Lung (tissue), 17 donors: ENCODE measurements at places on chromosomes 3 and 15.
A peak's percentile ranks its signal among the peaks of the same experiment; 100 is the strongest.

GRCh38 chr3:187909866-187910265 lies 164.6 kb upstream of the BCL6 start:
- no peaks in the 10 kb centered on the region for H3K4me1 ChIP-seq
- no peaks in the 10 kb centered on the region for H3K36me3 ChIP-seq
- H3K27ac ChIP-seq = no peak overlapping the region
- no peak overlapping the region for H3K4me3 ChIP-seq

- H3K27me3 ChIP-seq = no peaks in the 10 kb centered on the region
- H3K4me1 ChIP-seq = no peaks in the 10 kb centered on the region
- H3K27ac ChIP-seq = no peak overlapping the region
- no peak overlapping the region for H3K4me3 ChIP-seq
These were observed 62.0 kb upstream of the ATP2C1 start for GRCh38 chr3:130831719-130832400.

GRCh38 chr15:39588531-39589192 lies 7.8 kb downstream of the THBS1 start:
- H3K27me3 ChIP-seq = no peaks in the 10 kb centered on the region
- H3K27ac ChIP-seq = no peak overlapping the region

GRCh38 chr3:55906896-55907295 lies 419.8 kb upstream of the WNT5A start:
- no peak overlapping the region for H3K4me3 ChIP-seq
- no peaks in the 10 kb centered on the region for H3K27me3 ChIP-seq
- H3K27ac ChIP-seq = no peak overlapping the region
- H3K36me3 ChIP-seq = no peaks in the 10 kb centered on the region
- no peak for DNase-seq

DNA sequence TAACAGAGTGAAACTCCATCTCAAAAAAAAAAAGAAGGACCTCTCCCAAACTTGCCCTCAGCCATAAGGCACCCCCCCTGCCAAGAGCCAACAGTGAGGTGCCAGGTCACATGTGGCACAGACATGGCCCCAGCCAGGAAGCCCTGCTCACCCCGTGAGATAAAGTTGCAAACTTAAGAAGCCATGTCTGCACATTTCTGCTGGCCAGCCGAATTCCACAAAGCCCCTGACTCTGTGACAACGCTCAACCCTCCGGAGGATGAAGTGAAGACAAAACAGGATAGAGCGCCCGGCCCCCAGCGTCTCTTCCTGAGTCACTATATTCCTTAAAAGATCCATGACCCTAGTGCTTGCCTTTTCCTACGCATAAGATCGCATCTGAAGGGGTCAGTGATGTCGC lies 188.1 kb downstream of the XXYLT1 start:
- DNase-seq = no peak
- peaks cover 10% of the 10 kb centered on the region for H3K4me1 ChIP-seq

DNA sequence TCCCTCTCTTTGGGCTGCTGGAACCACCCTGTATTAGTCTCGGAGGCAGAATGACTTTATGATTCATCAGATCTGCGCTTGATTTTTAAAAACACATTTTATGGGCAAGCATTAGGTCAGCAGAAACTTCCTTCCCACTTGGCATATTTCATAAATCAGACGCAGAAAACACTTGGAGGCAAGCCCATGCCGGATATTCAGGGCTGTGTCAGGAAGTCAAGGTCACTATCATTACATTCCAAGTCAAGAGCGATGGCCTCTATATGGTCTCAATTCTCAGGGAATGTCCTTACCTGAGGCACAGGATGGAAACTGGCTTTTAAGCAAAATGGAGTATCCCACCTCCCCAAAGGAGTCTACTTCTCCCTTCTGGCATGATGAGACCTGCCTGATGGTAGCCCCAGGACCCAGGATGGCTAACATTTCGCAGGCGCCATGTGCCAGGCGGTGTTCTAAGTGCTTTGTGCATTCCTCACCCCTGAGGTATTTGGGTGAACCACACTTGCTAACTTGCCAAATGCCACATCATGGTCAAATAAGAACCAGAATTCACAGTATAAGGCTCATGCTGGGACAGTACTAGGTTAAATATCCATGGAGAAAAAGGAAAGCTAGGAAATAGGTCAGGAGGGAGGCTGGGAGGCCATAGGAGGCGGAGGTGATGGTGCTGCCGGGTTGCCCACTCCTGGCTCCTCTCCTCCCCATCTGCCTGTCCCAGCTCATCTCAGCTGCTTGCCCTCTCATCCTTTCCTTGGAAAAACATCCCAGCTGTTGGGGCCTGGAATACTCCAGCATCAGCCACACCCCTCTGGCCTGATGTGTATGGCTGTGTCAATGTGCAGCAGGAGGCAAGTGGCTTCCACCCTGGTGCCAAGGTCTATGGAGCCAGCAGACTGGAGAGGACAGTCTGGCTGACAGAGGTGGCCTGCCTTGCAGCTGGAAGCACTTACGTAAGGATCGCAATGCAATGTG lies 18.8 kb downstream of the BCL2L10 start:
- no peaks in the 10 kb centered on the region for H3K27me3 ChIP-seq
- no peaks in the 10 kb centered on the region for H3K36me3 ChIP-seq
- DNase-seq = no peak
- H3K4me1 ChIP-seq = peaks cover 7% of the 10 kb centered on the region
- no peak overlapping the region for H3K27ac ChIP-seq
- H3K4me3 ChIP-seq = no peak overlapping the region

DNA sequence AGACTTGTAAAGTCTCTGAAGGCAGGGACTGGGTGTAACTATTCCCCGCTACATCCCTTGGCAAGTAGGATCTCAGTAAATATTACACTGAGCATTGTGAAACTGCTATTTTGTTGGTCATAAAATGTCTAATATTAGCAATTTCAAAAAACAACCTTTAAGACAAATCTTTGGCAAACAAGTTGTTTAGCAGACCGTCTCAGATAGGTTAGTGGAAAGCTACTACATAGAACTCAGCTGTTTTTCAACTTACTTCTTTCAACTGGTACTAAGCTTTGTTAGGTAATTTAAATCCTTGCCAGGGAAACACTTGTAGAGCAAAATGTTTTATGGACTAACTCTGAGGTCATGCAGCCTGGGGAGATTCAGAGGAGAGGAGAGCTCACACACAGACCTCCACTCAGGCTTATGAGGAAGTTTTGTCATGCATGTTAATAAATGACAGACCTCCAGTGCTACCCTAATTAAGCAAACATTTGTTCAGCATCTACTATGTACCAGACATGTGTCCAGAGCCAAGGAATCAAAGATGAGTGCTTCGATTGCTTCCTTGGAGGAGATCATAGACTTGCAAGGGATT lies 61.6 kb upstream of the STAC start:
- H3K27me3 ChIP-seq = no peaks in the 10 kb centered on the region
- H3K27ac ChIP-seq = no peak overlapping the region
- H3K36me3 ChIP-seq = no peaks in the 10 kb centered on the region
- H3K4me1 ChIP-seq = no peaks in the 10 kb centered on the region
- no peak for DNase-seq

GRCh38 chr15:99070208-99070607 lies 34.7 kb upstream of the SYNM start:
- H3K36me3 ChIP-seq = no peaks in the 10 kb centered on the region
- no peak for DNase-seq
- H3K4me3 ChIP-seq = no peak overlapping the region

- no peak overlapping the region for H3K27ac ChIP-seq
- peak; percentile 31 for DNase-seq
- H3K4me1 ChIP-seq = no peaks in the 10 kb centered on the region
- H3K36me3 ChIP-seq = no peaks in the 10 kb centered on the region
These were observed 337.3 kb downstream of the LPP start for GRCh38 chr3:188491276-188491687.

- H3K27me3 ChIP-seq = no peaks in the 10 kb centered on the region
- peak; percentile 12 for DNase-seq
These were observed 89.7 kb upstream of the WNT5A start for GRCh38 chr3:55576621-55577388.

GRCh38 chr3:22122567-22122966 lies 371.6 kb upstream of the ZNF385D start:
- H3K27ac ChIP-seq = no peak overlapping the region
- H3K4me1 ChIP-seq = no peaks in the 10 kb centered on the region
- no peaks in the 10 kb centered on the region for H3K27me3 ChIP-seq
- no peaks in the 10 kb centered on the region for H3K36me3 ChIP-seq

- no peak for DNase-seq
- H3K36me3 ChIP-seq = peaks cover 6% of the 10 kb centered on the region
- no peak overlapping the region for H3K27ac ChIP-seq
- H3K4me1 ChIP-seq = peaks cover 13% of the 10 kb centered on the region
- no peak overlapping the region for H3K4me3 ChIP-seq
- H3K27me3 ChIP-seq = no peaks in the 10 kb centered on the region
These were observed 16.9 kb downstream of the POPDC2 start for GRCh38 chr3:119643528-119643927.

DNA sequence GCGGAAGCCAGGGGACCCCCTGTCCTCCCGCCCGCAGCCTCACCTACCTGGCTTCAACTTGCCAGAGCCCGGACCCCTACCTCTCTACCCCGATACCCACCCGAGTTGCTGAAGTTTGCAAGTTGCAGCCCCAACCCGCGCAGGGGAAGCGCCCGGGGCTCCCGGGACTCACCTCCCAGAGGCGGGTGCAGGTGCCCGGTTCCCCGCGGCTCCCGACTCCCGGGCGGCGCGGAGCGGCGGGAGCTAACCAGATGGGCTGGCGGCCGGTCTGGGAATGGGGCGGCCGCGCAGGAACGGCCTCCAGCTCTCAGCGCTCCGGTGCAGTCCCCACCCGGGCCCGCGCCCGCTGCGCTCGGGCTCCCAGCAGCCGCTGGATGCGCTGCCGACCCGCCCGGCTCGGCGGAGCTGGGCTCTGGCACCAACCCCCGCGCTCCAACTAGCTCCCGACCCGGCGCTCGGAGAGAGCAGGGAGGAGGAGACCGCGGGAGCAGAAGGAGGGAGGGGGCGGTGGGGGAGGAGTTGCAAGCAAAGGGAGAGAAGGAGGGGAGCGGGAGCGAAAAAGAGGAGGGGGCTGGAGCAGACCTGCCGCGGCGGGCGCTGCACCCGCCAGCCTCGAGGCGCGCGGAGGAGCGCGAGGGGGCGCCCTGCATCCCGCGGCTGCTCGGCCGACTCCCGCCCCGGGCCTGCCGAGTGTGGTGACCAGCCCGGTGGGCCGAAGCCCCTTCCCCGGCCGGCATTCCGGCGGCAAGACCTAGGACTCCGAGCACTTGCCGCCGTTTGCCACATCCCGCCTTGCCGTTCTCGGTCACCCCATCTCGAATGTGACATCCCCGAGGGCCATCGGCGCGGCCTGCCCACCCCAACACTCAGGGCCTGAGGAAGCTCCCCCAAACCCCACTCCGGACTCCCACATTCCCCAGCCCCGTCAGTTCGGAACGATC lies at the start of gene SEMA5B:
Gene SEMA5B (minus strand): TSS at position 472 of the 941 bp plus-strand sequence. CDS start 66,500 bp downstream, outside the sequence.
- no peaks in the 10 kb centered on the region for H3K36me3 ChIP-seq
- peaks cover 18% of the 10 kb centered on the region for H3K4me1 ChIP-seq
- DNase-seq = peak; percentile 51
- peak within 1 kb of the TSS; percentile 43 for H3K4me3 ChIP-seq
- peaks cover 54% of the 10 kb centered on the region for H3K27me3 ChIP-seq

- no peak overlapping the region for H3K4me3 ChIP-seq
- DNase-seq = no peak
- H3K27ac ChIP-seq = no peak overlapping the region
- no peaks in the 10 kb centered on the region for H3K4me1 ChIP-seq
These were observed 172.5 kb upstream of the LRIG1 start for GRCh38 chr3:66673293-66673692.
